ENCODE measurements at places on chromosomes 2 and 18. TPM values are rescaled to one million over a fixed set of nuclear protein-coding genes. Genes with fewer than 3 reads are reported as not detected.
A peak's percentile ranks its signal among the peaks of the same experiment; 100 is the strongest.

GRCh38 chr2:138475277-138475776, 26.2 kb upstream of the SPOPL start:
- H3K27ac ChIP-seq = no peak overlapping the region
- no peaks in the 10 kb centered on the region for H3K27me3 ChIP-seq
- no peak overlapping the region for H3K4me3 ChIP-seq
- DNase-seq = peak; percentile 14

Gene LRP1B
- 0.84 TPM for total RNA-seq

Gene NEB
- 1,157 TPM for total RNA-seq

- no peaks in the 10 kb centered on the region for H3K36me3 ChIP-seq
- H3K4me3 ChIP-seq = no peak overlapping the region
- H3K4me1 ChIP-seq = peaks cover 5% of the 10 kb centered on the region
Observed at GRCh38 chr2:55013936-55014335, 36.3 kb downstream of the RTN4 start.

DNA sequence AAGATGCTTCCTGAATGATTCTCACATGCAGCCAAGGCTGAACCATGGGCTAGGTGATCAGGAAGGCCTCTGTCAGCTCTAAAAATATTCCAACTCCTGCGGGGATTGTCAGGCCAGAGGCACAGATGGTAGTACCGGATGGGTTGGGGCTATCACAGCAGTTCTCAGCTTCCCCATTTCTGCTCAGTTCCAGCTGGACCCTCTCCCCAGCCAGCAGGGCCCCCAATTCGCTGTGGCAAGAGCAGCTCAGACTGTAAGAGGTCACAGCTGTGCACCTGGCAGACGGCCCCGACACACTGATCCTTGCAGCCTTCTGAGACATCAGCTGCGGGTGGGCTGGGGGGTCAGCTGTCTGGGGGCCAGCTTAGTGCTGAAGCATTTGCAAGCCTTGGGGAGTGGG, 43.6 kb upstream of the TCF7L1 start:
- peak; percentile 89 for DNase-seq
- peak overlapping the region; percentile 13 for H3K27ac ChIP-seq
- peaks cover 12% of the 10 kb centered on the region for H3K4me1 ChIP-seq
- no peaks in the 10 kb centered on the region for H3K36me3 ChIP-seq
- H3K4me3 ChIP-seq = no peak overlapping the region

- no peak overlapping the region for H3K27ac ChIP-seq
- H3K4me3 ChIP-seq = no peak overlapping the region
- peak; percentile 51 for DNase-seq
- no peaks in the 10 kb centered on the region for H3K36me3 ChIP-seq
Observed at GRCh38 chr2:166297951-166298350, 77.8 kb downstream of the SCN9A start.

Data from muscle of leg (tissue), 16 donors.